ENCODE measurements at places on chromosomes 2 and 18. TPM values are rescaled to one million over a fixed set of nuclear protein-coding genes. Genes with fewer than 3 reads are reported as not detected.

RFTN2 gene
- total RNA-seq = 20.4 TPM

ARHGEF4 gene
- total RNA-seq = 48.5 TPM

MAPK4 gene
- 5.2 TPM for total RNA-seq

ACOXL gene
- total RNA-seq = not detected

Measured in tongue (tissue), 3 donors.